ENCODE measurements at places on chromosomes 11 and 22.

GRCh38 chr11:57792060-57792541 lies 30.5 kb downstream of the CTNND1 start:
- peak; percentile 62 for DNase-seq

DNA sequence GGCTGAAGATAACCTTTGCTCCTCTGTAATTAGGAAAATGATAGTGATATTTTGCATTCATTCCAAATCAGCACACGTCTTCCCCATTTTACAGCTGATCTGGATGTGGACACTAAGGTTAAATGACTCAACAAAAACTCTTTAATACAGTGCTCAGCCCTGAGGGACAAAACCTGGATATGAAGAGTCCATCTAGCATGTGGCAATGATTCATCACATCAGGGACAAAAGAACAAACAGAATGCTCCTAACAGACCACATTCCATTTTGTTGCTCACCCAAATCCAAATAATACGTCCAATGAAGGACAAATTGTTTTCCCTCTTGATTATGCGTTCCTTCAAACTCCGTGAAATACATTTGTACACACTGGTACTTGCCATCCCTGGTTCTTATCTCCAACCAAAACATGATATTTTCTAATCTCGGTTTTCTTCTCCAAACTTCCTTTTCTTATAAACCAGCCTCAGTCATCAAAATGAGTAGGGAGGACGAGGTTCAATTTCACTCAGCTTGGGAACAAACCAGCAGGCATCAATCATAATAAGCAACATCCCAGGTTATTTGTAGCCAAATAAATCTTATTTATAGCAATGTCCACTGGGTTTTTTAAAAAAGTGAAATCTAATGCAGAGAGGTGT lies 53.7 kb upstream of the MTMR2 start:
- DNase-seq, result no peak

- no peak for DNase-seq
These were observed 13.7 kb upstream of the CTTN start for GRCh38 chr11:70384566-70385152.

DNA sequence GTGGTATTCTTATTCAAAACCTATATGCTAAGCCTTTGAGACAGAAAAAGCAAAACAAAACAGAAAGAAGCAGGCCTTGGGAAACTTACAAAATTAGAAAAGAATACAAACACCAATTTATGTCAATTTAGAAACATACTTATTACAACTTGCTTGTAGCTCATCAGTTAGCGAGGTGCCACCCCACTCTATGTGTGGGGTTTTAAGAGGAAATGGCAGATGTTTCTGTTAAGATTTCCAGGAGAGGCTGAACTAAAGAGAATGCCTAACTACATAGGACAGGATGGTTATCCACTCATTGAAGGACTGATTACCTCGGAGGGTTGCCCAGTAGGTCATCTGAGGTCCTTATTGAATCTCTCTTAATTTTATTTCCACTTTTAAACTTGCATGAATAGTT lies 302.0 kb downstream of the ETS1 start:
- no peak for DNase-seq

DNA sequence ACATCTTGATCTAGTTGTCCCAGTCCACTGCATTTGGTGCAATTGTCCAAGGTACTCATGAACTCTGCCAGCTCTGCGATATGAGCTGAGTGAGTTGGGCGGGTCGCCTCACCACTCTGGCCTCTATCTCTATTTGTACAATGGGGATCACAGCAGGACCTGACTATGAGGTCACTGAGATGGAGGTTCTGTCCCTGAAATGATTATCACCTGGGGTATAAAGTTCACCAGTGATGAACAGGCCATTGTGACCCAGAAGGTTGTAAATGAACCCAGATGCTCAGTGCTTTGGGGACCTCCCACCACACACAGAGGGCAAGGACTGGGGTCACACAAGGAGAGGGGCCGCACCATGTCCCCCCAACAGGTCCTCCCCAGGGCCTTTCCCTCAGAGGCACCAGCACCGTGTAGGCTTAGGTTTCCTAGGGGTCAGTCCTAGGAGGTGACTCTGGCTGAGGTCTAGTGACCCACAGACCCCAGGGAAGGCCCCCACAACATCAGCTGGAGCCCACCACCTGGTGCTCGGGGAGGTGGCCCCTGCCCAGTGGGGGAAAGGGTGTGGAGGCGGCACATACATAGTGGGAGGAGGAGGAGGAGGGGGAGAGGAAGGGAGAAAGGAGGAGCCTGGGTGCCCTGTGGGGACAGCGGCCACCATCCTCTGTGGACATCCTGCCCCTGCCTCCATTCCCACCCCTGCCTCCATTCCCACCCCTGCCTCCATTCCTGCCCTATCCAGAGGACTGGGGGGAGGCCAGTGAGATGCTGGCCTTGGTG lies 25.0 kb upstream of the IGLL1 start:
- DNase-seq, result no peak

DNA sequence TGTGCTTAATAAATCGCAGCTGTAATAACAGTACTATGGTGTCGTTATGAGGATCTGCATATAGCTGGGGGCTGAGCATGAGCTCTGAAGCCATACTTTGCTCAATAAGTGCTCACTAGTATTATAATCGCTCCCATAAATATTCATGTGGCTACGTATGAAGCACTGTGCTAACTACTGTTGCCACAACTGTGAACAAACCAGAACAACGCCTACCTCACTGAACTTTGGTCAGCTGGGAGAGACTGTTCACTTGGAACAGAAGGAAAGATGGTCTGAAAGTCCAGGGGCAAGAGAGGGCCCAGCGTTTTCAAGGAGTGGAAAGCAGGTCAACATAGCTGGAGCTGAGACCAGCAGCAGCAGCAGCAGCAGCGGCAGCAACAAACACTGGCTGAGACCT lies 141.6 kb downstream of the EFCAB6 start:
- no peak for DNase-seq

DNA sequence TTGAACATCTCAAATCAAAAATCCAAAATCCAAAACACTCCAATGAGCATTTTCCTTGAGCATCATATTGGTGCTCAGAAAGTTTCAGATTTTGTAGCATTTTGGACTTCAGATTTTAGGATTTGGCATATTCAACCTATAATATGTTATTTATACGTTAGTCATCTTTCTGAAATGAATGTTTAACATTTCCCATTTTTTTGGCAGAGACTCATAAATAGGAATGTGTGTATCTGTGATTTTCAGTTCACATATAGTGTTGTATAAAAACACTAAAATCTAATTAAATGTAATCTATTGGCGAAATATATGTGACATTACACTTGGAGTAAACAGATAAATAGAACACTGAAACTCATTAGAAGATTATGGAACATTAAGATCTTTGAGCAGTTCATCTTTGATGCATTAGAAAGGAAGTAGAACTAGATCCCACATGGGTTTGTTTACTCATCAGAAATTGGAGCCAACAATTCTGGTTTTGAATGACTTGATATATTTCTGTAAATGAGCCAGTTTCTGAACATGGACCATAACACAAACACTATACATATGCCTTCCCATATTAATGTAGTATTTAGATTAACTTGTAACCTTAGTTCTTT lies 153.1 kb downstream of the UVRAG start:
- DNase-seq, result no peak

DNA sequence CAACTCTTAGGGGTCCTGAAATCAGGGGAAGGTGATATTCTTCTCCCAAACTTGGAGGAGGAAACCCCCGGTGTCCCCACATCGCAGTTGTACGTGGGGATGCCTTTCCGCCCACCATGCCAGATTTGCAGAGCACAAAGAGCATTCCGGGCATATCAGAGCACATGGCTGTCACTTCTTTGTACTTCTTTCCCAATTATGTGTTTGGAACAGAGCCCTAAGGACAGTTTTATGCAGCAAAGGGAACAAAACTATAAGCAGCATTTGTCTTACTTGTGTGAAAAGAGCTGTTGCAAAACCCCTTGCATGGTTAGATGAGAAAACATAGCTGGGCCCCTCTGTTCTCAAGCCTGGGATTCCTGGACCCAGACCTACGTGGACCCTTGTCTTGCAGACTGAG lies 41.2 kb downstream of the NTM start:
- no peak for DNase-seq

DNA sequence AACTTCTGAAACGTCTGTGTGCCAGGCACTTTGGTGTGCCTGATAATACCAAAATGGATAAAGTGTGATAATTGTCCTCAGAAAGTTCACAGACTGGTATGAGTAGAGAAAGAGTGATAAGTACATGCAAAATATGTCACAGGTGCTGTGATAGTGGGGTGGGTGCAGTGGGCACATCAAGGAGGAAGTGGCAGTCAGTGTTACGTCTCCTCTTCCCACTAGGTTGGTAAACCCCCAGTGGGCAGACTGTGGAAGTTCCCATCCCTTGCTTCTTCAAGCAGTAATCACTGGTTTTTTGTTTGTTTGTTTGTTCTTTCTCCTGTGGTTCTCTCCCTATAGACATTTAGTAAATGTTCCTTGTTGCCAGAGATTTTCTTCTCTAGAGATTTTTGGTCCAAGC lies 5.4 kb downstream of the RNF121 start:
- no peak for DNase-seq

GRCh38 chr11:35293035-35293434 lies 126.3 kb downstream of the SLC1A2 start:
- no peak for DNase-seq

DNA sequence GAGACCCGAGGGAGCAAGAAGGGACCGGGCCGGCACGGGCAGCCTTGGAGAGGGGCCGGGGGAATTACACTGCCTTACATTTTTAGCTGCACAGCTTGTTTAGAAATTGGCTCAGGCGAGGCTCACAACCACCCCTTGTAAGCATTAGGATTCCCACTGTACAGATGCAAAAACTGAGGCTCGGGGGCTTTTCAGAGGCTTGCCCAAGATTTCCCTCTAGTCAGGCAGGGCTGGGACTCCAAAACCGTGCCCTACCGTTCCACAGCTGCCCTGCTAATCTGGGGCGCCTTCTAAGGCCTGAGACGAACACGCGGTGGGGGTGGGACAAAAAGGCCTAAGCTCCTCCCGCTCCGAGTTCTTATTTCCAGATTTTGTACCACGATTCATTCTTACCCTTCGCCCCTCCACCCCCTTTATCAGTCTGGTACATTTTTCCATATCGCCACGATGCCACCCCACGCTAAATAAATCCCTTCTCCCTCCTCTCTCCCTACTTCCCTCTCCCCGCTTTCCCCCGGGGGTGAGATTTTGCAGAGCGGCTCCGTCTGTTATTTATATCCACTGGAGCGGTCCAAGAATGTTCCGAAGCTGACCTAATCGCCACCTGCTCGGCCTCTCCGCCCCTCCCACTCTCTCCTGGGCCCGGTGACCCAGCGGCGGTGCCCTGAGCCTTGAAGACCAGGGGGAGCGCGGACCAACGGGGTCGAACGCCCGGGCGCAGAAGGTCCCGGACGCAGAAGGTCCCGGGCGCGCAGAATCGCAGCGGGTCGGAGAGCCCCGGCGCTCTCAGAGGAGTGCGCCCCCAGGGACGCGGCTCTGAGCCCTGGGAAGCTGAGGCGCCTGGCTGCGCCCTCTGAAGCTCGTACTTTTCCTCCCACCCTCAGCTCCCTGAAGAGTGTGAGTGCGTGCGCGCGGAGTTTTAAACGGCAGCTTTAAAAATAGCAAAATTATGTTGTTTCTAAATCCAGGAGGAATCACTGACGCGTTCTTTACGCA lies 764 bp upstream of the PACSIN3 start:
- DNase-seq, result no peak

DNA sequence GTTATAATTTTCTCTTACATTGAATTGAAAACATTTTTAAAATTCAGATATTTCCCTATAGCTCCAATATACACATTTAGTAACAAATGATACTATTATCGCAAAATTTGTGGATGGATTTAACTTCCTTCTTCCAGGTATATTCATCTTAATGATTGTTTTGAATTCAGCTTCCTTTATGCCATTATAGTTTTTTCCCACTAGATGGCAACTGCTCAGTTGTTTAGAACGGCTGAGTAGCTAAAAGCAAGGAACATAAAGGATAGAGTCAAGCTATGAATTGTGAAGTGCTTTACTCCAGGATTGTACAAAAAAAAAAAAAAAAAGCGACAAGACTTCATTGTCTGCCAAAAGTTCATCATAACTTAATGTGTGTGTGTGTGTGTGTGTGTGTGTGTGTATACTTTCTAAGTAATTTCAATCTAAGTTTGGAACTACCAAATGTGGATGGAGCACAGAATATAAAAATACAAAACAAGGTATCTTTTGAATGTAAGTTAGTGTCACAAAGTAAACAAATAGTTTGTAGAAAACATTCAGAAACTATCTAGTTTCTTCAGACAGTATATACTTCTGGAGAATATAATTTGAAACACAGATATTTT lies 846.4 kb downstream of the DLG2 start:
- no peak for DNase-seq

DNA sequence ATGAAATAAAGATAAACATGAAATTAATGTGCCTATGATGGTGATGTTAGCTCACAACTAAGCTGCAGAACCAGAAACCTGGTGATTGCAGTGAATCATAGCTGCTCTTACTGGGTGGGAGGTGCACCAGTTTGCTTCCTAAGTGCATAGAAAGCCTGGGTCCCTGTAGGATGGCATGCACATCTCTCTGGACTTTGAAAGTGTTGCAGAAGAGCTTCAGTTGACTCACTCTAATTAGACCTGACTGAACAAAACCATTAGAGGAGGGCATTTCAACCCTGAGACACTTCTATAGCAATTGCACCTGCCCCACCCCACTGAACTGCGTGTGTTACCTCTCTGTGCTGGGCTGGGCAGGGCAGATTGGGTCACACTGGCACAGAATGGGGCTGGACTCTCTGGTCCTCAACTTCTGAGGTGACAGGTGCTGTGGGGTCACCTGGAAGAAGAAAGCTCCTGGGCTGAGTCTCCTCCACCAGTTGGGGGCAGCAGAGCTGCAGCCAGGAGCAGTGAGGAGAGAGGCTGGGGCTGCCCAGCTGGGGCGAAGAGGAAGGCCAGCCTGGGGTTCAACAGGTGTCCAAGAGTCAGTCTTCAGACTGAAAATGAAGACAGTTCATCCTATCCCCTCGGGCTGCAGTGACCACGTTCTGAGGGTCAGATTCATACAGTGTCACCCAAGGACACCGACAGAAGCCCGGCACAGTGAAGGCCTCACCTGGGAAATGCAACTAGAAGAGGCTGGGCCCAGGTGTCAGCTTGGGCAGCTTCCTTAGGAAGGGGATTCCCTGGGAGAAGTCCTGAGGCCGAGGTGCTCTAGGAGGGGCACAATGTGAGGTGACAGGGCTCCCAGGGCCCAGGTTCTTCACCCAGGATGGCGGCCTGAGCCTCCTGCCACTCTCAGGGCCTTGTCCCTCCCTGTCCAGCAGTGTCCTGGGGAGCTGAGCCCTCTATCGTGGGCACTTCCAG lies 58.1 kb downstream of the GGTLC2 start:
- no peak for DNase-seq

GRCh38 chr11:14065141-14065540 lies 102.6 kb downstream of the SPON1 start:
- no peak for DNase-seq

- no peak for DNase-seq
These were observed 45.1 kb downstream of the LRFN4 start for GRCh38 chr11:66901964-66902390.

GRCh38 chr11:7665473-7666291 lies 7.6 kb downstream of the CYB5R2 start:
- DNase-seq, result peak; percentile 23

All from esophagus squamous epithelium (tissue), 5 donors.